ENCODE measurements at places on chromosomes 3 and 15.
A peak's percentile ranks its signal among the peaks of the same experiment; 100 is the strongest.

GRCh38 chr3:173003956-173004355 is 137.1 kb downstream of the SPATA16 start:
- no peak for DNase-seq

DNA sequence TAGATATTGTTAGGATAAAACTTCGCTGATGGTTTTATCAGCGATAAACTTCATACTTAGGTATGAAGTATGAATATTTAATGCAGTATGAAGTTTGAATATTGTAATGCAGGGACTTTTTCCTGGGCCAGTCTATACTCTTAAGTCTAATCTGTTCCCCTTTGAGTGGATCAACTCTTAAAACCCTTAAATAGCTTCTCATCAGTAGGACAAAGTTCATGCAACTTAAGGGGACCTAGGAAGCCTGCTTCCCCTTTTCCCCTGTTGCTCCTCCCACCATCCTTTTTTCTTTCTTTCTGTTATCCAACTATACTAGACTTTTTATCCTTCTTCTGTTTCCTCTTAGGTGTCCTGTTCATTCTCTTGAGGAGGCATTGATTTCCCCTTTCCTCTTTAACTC is 78.7 kb downstream of the MITF start:
- DNase-seq = no peak

DNA sequence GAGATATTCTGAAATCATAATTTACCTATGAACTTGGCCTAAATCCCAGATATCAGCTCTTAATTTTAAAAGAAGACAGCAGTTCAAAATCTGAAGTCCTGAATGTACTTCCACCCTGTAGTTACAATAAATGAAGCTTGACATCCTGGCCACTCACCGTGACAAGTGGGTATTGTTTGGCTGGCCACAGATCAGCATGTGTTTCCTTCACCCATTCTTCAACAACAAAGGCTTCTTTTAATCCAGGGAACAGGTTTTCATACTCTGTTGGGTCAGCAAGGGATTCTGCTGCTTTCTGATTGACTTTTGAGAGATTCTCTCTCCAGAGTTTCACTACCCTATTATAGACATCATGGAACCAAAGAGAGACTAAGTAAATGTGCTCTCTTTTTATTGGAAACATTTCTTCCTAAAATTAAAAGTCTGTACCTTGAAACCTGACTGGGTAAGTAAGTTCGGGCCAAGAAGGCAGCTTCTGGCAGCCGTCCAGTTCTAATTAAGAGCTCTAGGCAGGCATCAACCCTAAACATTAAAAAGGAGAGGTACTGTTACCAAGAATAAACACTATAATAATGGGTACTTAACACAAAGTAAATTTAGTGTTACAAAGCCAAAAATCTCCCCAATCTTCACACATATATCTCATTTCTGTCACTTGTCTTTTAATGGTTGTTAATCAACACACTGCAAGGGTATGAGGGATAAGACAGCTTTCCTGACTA is 15.2 kb downstream of the MRPS22 start:
- peak; percentile 28 for DNase-seq

DNA sequence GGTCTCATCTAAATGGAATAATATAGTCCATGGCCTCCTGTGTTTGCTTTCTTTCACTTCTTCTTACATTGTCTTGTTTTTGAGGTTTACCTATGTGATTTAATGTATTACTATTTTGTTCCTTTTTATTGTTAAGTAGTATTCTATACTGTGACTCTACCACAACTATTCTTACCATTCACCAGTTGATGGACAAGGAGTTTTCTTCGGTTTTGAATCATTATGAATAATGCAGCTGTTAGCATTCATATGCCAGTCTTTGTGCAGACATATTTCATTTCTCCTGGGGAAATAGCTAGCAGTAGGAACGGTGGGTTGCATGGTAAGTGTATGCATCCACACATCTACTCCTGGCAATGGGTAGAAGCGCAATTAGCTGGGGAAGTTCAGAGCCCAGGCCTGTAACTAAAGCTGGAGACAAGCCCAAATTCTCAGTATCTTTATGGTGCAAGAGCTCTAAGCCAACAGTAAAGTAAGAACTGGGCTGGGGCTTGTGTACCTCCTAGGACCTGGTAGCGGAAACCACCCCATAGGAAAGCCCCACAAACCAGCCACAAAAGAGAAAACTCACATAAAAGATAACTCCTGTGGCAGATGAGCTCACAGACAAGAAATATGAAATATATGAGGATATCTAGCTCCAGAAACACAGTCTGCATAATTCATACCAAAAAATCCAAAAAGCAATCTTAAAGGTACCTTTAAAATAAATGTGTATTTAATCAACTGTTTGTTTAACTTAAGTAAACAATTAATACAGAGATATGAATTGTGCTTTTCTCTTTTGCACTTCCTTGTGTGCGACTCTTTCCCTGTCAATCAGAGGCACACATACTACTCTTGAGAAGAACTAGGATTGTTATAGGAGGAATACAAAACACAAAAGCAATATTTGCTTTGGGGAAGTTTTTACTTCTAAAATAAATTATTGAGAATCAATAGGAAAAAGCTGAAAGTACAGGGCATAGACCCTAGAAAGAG is 2.7 kb upstream of the CSTA start:
- peak; percentile 25 for DNase-seq

- DNase-seq = no peak
Measured at GRCh38 chr15:63274427-63274826, 3.0 kb upstream of the APH1B start.

DNA sequence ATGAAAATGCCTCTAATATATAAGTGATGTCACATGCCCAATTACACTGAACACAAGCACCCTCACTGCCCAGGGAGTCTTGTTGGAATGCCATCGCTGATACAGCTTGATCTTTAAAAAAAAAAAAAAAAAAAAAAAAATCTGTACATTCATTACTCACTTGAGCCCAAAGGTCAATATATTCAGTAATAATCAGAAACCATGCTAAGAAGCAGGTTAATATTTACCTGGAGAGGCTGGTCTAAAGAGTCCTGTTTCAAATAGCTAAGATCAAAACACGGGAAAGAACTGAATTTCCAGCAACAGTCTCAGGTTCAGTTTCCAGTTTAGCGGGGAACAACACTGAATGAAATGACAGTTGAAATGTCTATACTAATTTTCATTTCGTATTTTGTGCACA is 109.9 kb downstream of the UACA start:
- no peak for DNase-seq

- DNase-seq = no peak
Measured at GRCh38 chr3:35322070-35322469, 317.3 kb upstream of the ARPP21 start.

GRCh38 chr3:43499256-43499655 is 122.6 kb downstream of the ANO10 start:
- no peak for DNase-seq
